ENCODE measurements at places on chromosomes 12 and 14. TPM values are rescaled to one million over a fixed set of nuclear protein-coding genes. Genes with fewer than 3 reads are reported as not detected.
A peak's percentile ranks its signal among the peaks of the same experiment; 100 is the strongest.

KRT72 gene
- total RNA-seq = 3.2 TPM

ATXN7L3B gene
- 16.4 TPM for total RNA-seq

NYNRIN gene
- total RNA-seq = 0.16 TPM

SERPINA9 gene
- total RNA-seq = not detected

POU6F1 gene
- 12.9 TPM for total RNA-seq

RERG gene
- not detected for total RNA-seq

PPM1H gene
- not detected for total RNA-seq

- no peak for DNase-seq
Observed at GRCh38 chr14:71319666-71320065, 412.4 kb downstream of the PCNX1 start.

GRCh38 chr12:84537666-84538065 lies 374.9 kb downstream of the SLC6A15 start:
- no peak for DNase-seq

DNA sequence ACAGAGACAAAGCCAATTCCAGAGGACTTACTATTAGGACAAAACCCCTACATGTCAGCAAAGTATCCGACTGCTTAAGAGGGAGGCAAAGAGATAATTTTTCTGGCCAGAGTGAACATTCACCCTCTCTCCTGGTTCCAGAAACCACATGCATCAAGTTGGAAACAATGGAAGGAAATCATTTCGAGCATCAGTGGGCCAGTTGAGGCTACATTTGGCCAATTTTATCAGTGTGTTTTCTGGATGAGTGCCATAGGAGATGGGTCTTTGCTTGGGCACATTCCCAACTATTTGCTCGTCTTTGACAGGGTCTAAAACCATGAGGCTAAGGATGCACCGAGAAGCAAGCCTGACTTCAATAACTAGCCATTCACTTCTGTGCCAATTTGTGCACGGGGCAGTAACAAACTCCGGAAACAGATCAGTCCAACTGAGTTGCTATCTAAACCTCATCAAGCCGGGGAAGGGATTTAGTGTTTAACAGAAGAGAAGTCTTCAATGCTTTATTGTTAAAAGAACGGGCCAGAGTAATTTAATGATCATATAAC lies 17.4 kb downstream of the EGLN3 start:
- no peak for DNase-seq

DNA sequence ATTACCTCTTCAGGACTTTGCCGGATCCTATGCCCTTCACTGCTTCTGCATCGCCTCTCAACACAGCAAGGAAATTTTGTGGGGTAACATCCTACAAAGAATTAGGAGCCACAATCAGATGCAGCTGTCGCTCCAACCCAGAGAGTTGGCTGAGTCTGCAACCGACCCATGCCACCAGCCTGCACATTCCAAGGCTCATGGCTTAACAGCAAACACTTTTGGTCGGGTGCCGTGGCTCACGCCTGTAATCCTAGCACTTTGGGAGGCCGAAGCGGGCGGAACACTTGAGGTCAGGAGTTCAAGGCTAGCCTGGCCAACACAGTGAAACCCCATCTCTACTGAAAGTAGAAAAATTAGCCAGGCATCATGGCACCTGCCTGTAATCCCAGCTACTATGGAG lies 32.3 kb downstream of the LGMN start:
- DNase-seq = no peak

DNA sequence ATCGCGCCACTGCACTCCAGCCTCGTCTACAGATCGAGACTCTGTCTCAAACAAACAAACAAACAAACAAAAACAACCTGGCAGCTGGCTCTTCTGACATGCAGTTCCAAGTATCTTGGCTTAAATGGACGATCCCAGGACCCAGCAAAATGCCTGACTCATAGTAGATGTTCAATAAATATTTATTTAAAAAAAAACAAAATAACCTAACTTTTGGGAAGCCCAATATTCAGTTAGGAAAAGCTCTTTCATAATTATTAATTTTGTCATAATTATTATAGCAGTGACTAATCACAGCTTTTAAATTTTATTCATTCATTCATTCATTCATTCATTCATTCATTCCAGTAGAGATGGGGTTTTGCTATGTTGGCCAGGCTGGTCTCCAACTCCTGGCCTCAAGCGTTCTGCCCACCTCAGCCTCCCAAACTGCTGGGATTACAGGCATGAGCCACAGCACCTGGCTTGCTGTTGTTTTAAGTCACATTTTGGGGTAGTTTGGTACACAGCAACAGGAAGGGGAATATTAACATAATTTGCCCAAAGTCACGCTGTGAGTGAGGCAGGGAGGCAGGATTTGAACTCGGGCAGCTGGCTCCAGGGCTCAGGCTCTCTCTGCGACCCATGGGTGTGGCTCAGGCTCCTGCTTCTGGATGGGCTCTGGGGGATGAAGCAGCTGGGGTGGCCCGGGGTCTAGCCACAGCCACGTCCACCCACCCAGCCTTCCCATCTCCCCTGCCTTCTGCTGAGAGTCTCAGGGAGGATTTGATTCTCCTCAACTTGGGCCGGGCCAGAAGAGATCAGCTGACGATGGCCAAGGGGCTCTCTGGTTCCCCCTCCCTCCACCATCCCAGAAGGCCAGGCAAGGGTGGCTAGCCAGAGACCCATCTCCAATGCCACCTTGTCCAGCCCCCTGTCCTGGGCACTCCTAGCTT lies 2.4 kb downstream of the SDS start:
- no peak for DNase-seq

DNA sequence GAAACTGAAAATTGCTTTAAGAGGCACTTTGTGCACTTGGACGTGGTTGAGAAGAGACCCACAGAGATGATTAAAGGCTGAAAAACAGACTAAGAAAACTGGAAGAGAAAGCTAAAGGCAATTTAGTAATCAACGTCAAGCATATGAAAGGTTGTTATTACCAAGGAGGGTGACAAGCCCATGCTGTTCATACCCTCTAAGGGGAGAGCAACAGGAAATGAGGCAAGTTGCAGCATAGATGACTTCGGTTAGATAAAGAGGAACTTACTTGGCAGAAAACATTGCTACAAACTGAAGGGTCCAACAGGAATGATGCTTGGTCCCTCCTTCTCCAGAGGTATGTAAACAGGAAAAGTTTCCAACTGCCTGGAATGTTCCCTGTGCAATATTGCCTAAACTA lies 107.8 kb downstream of the DUSP6 start:
- DNase-seq = peak; percentile 48

DNA sequence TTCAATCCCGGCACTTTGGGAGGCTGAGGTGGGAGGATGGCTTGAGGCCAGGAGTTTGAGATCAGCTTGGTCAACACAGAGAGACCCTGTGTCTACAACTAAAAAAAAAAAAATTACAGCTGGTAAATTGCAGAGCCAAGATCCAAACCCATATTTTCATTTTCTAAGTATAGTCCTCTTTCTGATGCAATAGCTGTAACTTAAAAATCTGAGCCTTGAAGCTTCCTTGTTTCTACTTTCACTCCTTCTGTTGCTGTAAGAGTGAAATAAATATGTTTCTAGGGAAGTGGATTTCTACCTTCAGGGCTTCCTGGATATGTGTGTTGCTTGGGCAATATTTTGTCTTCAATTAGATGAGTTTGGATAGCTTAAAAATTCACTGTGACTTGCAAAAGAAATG lies 42.0 kb upstream of the PRICKLE1 start:
- DNase-seq = no peak

- no peak for DNase-seq
Observed at GRCh38 chr12:53014709-53015108, 8.5 kb downstream of the EIF4B start.

DNA sequence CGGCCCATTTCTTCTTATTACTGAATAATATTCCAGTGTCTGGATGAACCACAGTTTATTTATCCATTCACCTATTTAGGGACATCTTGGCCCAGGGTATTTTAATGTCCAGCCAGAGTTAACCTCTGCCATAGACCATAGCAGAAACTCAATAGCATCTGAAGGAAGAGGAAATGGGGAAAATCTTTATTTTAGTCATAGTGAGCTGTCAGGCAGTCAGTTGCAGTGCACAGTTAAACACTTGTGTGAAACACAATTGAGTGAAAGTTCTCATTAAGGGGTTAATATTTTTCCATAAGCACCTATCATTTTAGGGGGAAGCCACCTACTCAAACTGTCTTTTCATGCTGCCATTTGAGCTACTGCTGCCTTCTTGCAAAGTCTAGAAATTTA lies 197.3 kb upstream of the PPFIA2 start:
- no peak for DNase-seq

All from activated CD4-positive, alpha-beta T cell treated with anti-CD3 and anti-CD28 coated beads for 36 hours (primary cell).